ENCODE measurements at places on chromosomes 2 and 18.
A peak's percentile ranks its signal among the peaks of the same experiment; 100 is the strongest.

- no peak for DNase-seq
Measured at GRCh38 chr18:75393721-75394120, 33.8 kb downstream of the SMIM21 start.

- no peak for DNase-seq
Measured at GRCh38 chr2:182917924-182918323, 51.5 kb upstream of the FRZB start.

- peak; percentile 36 for DNase-seq
Measured at GRCh38 chr2:84939426-84940087, 31.4 kb upstream of the KCMF1 start.

GRCh38 chr2:61426267-61426897 is 44.5 kb downstream of the USP34 start:
- DNase-seq = peak; percentile 60

DNA sequence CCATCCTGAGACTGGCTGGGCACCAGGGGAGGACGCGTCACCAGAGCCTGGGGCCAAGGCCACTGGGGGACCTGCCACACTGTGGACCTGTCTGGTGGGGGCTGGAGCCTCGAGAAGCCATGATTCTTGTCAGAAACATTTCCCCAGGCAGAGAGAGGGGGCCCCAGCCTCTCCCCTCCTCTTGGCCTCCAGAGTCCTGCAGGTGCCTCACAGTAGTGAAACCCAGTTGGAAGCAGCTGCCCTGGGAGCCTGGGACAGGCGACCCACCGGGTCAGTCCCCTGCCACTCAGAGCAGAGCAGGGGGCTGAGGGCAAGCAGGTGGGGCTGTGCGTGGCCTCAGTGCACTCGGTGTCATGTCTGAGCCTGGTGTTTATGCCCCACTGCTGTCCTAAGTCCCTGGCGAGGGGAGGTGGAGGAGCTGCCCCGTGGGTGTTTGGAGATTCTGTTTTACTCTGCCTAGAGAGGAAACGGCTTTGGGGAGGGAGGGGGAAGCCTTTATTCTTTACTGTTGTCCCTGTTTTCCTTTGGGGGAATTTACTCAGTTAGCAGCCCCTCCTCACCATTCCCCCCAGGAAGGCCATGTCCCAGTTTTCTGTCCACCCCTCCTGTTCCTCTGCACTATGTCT is 7.7 kb downstream of the OXER1 start:
- no peak for DNase-seq
